ENCODE measurements at places on chromosomes 12 and 14. TPM values are rescaled to one million over a fixed set of nuclear protein-coding genes. Genes with fewer than 3 reads are reported as not detected.

DEGS2 gene
- total RNA-seq: 1.2 TPM

REM2 gene
- not detected for total RNA-seq

KRT72 gene
- total RNA-seq: not detected

SLC5A8 gene
- total RNA-seq: not detected

TAS2R31 gene
- 0.59 TPM for total RNA-seq

TOMM20L gene
- total RNA-seq: 18.7 TPM

FBXW8 gene
- total RNA-seq: 5.9 TPM

CCDC63 gene
- total RNA-seq: not detected

TFCP2 gene
- total RNA-seq: 30.7 TPM

GPD1 gene
- total RNA-seq: not detected

CFAP73 gene
- 2.6 TPM for total RNA-seq

A2M gene
- 1,063 TPM for total RNA-seq

LBHD2 gene
- total RNA-seq: not detected

SLC39A2 gene
- 0.97 TPM for total RNA-seq

SOAT2 gene
- total RNA-seq: not detected

SYT1 gene
- total RNA-seq: 18.2 TPM

SELPLG gene
- total RNA-seq: 1.5 TPM

CSAD gene
- total RNA-seq: 38.2 TPM

RASSF9 gene
- 10.0 TPM for total RNA-seq

PLXNC1 gene
- total RNA-seq: 18.8 TPM

CD63 gene
- 566 TPM for total RNA-seq

PTPRO gene
- 15.3 TPM for total RNA-seq

CCDC177 gene
- total RNA-seq: not detected

MYO1A gene
- total RNA-seq: not detected

SLCO1B3 gene
- total RNA-seq: not detected

SIX4 gene
- total RNA-seq: 9.7 TPM

AKAP3 gene
- 0.79 TPM for total RNA-seq

TBX5 gene
- total RNA-seq: not detected

CAPZA3 gene
- total RNA-seq: 0.35 TPM

LRP1-AS gene
- total RNA-seq: not detected

LMNTD1 gene
- 6.6 TPM for total RNA-seq

DNAI7 gene
- not detected for total RNA-seq

ENO2 gene
- 10.0 TPM for total RNA-seq

CLEC6A gene
- not detected for total RNA-seq

COX8C gene
- not detected for total RNA-seq

RPL6 gene
- 1,476 TPM for total RNA-seq

CAPRIN2 gene
- total RNA-seq: 31.7 TPM

DPPA3 gene
- total RNA-seq: not detected

C12orf50 gene
- total RNA-seq: 7.7 TPM

KRT71 gene
- not detected for total RNA-seq

PRPH gene
- total RNA-seq: 5.6 TPM

TMPRSS12 gene
- total RNA-seq: not detected

GPR137C gene
- total RNA-seq: 10.9 TPM
